ENCODE measurements at places on chromosomes 3 and 15.

- DNase-seq: no peak
These were observed 185.9 kb downstream of the MEIS2 start for GRCh38 chr15:36914466-36914865.

DNA sequence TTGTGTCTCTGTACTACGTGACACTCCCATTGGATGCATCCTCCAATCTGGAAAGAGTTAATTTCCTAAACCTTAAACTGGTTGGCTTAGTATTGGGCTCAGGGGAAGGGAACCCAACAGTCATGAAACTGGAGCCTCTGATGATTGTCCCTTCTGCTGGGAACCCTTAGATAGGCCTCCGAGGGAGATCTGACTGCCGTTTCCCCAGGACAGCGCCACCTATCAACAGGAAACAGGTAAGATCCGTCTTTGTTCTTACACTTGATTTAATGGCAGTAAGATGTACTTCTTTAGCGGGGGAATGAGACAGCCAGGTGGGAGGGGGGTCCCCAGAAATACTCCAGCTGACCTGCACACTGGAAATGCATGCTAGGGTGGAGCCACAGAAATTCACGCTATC lies 1749.6 kb downstream of the SI start:
- DNase-seq: no peak

- no peak for DNase-seq
These were observed 9.7 kb upstream of the PTPN23 start for GRCh38 chr3:47370887-47371697.

- DNase-seq: no peak
These were observed 13.2 kb downstream of the PAK6 start for GRCh38 chr15:40252141-40252437.

DNA sequence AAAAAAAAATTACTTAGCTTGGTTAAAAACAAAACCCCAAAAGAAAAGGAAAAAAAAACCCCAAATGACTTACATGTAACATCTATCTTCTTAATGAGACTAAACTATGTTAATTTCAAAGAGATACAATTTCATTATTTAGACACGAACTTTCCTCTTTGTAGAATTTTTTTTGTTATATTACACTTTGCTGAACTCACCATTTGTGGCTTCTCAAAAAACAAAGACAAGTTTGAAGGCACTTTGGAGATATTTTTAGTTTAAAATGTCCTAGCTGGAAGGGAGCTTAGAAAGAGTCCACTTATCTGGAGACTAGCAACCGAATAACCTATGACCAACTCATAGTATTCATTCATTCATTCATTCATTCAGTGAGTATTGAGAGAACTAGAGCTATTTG lies 301.7 kb upstream of the ROPN1 start:
- DNase-seq: no peak
